Inflammatory macrophage treated with lipopolysaccharide for 1 hour (primary cell): ENCODE measurements at places on chromosomes 4 and X.
A peak's percentile ranks its signal among the peaks of the same experiment; 100 is the strongest.

GRCh38 chrX:37846558-37846933 is 825 bp downstream of the DYNLT3 start:
- no peak for DNase-seq

DNA sequence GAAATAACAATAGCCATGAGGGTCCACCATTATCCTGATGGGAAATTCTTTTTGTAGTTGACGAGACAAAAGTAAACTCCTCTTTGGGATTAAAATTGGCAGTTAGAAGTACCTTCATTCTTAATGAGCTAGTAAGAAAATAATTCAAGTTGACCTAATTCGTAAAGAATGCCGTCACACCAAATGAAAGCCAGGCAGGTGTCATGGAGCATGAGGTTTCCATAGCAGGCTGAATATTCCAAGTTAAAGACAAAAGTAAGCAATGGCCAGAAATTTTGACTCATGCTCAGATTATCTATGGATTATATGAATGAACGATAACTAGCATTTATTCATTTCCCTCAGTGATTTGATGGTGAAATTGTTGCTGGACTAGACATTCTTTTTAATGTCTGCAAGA is 192.2 kb upstream of the FAT1 start:
- no peak for DNase-seq

DNA sequence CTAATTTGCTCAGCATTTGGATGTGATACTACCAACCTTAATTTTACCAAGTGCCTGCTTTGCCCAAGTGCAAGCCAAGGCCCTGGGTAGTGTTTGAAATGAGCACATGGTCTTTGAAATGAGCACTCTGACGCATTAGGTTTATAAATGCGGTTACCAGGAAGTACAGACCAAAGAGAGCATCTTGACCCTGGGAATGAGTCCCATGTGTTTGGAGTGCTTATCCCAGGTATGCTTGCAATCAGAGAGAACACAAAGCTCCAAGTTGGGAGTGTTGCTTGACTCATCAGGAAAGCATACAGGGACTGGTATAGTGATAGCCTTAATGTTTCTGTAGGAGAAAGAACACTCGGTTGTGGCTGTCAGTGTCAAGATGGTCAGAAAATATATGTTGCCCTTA is 203.6 kb upstream of the MAMLD1 start:
- no peak for DNase-seq

GRCh38 chr4:6123116-6123515 is 77.2 kb downstream of the JAKMIP1 start:
- DNase-seq, result no peak

GRCh38 chr4:10981096-10981495 is 296.5 kb upstream of the CLNK start:
- DNase-seq, result no peak

DNA sequence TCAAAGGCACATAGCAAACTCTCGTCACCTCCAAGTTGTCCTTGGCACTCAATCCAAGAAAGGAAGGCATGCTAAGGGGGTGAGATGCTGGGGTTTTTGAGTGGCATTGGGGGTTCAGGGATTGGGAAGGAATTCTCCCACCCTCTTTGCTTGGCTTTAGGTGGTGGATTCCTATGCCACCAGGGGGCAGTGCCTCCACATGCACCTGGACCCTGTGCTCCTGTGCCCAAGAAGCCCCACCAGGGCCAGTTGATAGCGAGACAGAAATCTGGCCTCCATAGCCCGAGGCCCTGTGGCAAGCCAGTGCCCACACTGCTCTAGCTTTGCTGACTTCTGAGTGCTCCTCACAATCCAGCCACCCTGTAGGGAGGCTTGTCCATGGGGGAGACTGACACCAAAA is 2.0 kb upstream of the FATE1 start:
- peak; percentile 7 for DNase-seq

GRCh38 chr4:46425775-46426400 is 36.0 kb upstream of the GABRA2 start:
- DNase-seq, result no peak

GRCh38 chr4:107017443-107018343 is 18.4 kb downstream of the DKK2 start:
- no peak for DNase-seq

DNA sequence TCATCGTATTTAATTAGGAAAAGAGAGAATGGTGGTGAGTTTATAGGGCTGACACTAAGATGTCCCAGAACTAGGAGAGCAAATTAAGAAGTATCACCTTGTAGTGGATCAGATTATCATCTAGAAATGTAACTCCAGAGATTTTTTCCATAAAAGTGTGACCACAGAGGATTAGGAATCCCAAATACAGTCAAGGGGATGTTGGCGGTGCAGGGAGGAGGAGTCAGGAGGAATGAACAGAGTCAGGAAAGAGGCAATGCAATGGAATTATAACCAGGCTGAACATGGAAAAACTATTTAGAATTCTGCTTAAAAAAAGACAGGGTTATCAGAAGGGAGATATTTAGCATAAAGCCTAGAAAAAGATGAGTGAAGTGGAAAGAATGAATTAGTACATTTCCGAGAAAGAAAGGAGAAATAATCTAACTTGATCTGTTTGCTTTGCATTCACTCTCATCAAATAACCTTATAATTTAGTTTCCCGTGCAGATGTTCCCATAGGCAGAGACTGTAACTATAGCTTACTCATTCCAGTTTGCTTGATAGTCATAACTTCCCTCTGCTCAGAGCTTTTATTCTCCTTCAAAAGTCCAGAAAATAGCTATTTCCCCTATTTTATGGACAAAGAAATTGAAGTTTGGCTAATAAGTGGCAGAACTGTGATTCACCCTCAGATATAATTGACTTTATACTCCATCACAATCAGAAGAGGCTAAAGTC is 56.4 kb downstream of the SCFD2 start:
- DNase-seq, result no peak

GRCh38 chr4:1870328-1870577 is 940 bp upstream of the NSD2 start:
- peak; percentile 52 for DNase-seq

GRCh38 chr4:34676400-34676799 is 1567.9 kb downstream of the ARAP2 start:
- no peak for DNase-seq

- DNase-seq, result peak; percentile 62
Measured at GRCh38 chrX:70452143-70452733, 7.6 kb downstream of the DLG3 start.

GRCh38 chr4:37383579-37384229 is 139.2 kb downstream of the NWD2 start:
- peak; percentile 93 for DNase-seq

- no peak for DNase-seq
Measured at GRCh38 chrX:43604753-43605152, 51.3 kb upstream of the MAOA start.

GRCh38 chrX:41200785-41201184 is 115.5 kb downstream of the USP9X start:
- DNase-seq, result no peak

DNA sequence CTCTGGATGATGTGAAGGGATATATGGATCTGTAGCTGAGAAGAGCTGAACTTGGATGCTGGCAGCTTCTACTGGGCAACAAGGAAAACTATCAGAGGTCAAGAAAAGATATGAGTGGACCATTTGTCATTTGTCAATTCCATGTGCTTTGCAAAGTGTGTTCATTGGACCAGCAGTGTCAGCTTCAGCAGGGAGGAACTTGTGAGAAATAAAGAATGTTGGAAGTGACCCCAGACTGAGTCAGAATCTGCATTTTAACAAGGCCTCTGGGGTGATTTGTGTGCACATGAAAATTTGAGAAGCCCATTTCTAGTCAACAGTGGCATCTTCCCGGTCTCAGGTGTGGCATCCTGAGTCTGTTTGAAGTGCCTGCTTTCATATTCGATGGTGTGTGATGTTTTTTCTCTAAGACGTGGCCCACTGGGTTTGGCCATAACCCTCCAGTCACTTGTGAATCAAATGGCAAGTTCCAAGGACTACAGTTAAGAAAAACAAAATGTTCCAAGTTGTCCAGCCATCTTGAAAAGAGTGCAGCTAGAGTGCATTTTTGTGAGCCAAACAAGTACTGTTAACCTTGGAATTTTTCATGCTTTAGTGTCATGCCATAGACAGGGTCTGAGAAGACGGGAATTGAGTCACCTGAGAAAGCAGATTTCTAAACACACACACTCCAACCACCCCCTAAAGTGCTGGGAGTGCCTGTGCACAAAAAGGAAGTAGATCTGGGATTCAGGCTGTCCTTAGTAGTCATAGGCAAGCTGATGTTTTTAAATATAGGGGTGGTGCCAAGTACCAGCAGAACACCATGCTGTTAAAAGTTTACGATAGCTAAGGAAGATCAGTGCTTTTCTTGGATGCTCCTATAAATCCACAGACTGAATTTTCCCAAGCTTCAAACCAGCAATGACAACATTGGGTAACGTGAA is 26.4 kb downstream of the GPM6B start:
- DNase-seq, result no peak

GRCh38 chrX:11187001-11187400 is 75.9 kb downstream of the HCCS start:
- DNase-seq, result no peak

DNA sequence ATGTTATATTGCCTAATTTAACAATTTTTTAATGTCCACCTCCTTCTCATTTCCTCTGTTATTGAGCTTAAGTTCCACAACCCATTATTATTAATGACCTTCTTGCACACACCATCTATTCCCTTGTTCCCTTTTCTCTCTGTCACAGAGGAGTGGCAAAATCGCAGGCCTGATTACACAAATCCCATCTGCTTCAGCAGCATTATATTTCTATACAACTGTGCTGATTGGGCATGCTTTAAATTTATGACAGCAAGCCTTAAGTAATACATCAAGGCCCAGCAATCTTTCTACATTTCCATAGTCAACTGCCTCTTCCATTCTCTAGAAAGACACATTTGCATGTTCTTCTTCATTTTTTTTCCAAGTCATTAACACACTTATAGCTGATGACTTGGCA is 423.8 kb downstream of the PRDM5 start:
- no peak for DNase-seq

DNA sequence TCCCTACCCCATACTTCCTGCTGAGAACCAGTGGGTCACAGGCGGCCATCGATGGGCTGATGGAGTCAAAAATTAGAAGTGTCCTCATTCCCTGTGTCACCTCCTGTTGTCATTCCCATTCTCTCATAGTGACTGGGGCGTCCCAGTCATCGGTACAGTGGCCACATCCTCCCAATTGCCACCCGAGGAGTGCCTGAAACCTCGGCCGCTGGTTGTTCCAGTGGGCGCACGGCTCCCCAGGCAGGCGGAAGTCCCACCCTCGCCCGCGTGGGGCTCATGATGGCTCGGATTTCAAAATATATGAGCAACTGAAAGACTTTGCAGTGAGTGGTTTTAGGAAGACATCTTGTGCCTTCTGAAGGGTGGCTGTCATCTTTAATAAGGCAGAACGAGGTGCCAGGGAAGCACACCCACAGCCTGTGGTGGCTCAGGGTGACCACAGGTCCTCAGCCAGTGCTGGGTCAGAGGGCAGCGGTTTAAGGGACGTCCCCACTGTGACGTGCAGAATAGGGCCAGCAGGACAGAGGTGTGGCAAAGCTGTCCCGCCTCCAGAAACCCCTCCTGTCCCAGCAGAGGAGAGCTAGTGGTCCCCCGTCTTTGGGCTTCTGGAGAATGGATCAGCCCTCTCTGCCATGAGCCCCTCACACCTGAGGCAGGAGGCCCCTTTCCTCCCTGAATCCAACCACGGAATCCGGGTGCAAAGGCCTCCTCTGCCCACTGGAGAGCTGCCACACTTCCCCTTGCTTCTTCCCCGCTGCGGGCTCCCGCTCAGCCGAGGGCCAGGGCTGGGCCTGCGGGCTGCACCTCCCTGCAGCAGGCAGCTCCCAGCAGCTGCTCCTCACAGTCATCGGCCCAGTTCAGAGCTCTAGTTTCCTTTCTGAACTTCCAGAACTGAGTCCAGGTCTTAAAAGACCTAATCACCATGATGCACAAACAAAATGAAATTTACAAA is 90.4 kb downstream of the ABLIM2 start:
- no peak for DNase-seq

GRCh38 chr4:7868892-7869471 is 70.7 kb downstream of the AFAP1 start:
- DNase-seq, result no peak

- DNase-seq, result no peak
Measured at GRCh38 chr4:125538670-125539069, 223.9 kb downstream of the FAT4 start.

GRCh38 chr4:183721207-183722081 is 62.4 kb downstream of the TRAPPC11 start:
- peak; percentile 55 for DNase-seq

GRCh38 chrX:87571964-87572363 is 54.4 kb downstream of the KLHL4 start:
- no peak for DNase-seq

GRCh38 chr4:155891058-155891457 is 12.4 kb upstream of the TDO2 start:
- no peak for DNase-seq

- DNase-seq, result no peak
Measured at GRCh38 chr4:67678612-67679011, 22.3 kb downstream of the UBA6 start.

DNA sequence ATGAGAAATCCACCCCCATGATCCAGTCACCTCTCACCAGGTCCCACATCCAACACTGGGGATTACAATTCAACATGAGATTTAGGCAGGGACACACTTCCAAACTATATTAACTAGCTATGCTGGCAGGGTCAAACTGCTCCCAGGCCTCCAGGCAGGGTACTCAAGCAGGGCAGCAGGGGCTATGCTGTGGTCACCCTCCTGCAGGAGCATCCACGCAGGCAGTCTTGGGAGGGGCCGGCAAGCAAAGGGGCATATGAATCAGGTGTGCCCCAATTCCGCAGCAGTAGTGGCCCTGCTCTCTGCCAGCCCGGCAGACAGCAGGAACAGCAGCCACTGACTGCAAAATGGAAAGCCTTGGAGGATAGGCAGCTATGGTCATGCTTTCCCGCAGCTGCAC is 74.6 kb upstream of the PRDX4 start:
- no peak for DNase-seq

DNA sequence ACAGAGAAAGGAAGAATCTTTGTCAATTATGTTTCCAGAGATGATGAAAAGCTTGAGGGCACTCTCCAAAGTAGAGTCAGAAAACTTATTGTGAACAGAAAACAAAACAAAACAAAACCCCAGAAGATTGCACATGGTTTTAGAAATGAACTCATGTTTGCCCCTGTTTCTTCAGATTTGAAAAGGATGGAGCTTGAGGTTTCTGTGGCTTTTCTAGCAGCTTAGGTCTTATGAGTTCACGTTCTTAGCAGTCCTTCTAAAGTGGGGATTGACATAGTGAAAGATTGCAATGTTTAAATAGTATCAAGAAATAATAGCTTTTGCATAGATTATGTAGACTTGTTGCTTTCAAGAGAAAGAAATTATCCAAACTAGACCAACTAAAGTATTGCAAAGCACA is 421.8 kb downstream of the GBA3 start:
- DNase-seq, result no peak

- DNase-seq, result no peak
Measured at GRCh38 chrX:124344246-124344645, 2.1 kb upstream of the SH2D1A start.

DNA sequence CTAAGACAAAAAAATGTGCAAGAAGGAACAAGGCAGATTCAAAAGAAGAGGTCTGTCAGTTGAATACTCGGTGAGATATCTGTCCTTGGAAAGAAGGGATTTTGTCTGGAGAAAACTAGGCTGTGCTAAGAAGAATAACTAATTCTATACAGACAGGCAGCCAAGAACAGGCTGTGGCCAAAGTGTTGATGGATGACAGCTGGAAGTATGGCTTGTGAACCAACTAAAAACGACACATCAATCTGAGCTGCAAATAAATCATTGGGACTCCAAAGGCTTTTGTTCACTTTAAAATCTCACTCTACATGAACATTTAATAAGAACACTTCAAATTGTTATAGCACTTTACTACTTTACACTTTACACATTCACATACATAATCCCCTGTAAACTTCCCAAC is 70.5 kb upstream of the IGSF1 start:
- no peak for DNase-seq
